NCI-H1930 (cell line): ENCODE measurements at places on chromosomes 16 and 17.
A peak's percentile ranks its signal among the peaks of the same experiment; 100 is the strongest.

- DNase-seq, result no peak
Measured at GRCh38 chr16:52070341-52071057, 476.4 kb downstream of the TOX3 start.

- DNase-seq, result no peak
Measured at GRCh38 chr17:48724251-48725003, 1.4 kb downstream of the PRAC2 start.

- DNase-seq, result no peak
Measured at GRCh38 chr17:52147431-52147830, 11.1 kb downstream of the CA10 start.

- no peak for DNase-seq
Measured at GRCh38 chr16:942436-943060, 28.2 kb downstream of the LMF1 start.

DNA sequence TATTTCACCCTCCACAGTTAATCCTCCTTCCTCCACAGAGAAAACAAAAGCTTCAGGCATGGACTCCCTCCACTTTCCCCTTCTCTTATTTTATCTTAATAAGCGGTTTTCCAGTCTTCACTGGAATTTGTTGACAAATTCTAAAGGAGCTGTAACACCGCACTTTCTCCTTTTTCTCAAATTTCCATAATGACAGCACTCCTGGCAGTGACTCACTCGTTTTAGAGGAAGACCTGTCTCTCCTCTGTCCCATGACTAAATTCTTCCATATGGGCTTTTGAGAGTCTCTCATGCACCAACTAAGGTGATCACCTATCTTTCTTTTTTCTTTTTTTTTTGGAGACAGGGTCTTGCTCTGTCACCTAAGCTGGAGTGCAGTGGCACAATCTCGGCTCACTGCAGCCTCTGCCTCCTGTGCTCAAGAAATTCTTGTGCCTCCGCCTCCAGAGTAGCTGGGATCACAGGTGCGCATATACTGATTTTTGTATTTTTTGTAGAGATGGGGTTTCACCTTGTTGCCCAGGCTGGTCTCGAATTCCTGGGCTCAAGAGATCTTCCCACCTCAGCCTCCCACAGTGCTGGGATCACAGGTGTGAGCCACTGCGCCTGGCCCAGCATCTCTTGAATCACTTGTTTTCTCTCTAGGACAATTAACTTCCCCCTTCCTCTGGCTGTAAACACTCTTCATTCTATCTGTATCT lies 7.7 kb downstream of the ITGAM start:
- DNase-seq, result no peak

GRCh38 chr16:78176435-78176834 lies 77.0 kb downstream of the WWOX start:
- DNase-seq, result no peak

DNA sequence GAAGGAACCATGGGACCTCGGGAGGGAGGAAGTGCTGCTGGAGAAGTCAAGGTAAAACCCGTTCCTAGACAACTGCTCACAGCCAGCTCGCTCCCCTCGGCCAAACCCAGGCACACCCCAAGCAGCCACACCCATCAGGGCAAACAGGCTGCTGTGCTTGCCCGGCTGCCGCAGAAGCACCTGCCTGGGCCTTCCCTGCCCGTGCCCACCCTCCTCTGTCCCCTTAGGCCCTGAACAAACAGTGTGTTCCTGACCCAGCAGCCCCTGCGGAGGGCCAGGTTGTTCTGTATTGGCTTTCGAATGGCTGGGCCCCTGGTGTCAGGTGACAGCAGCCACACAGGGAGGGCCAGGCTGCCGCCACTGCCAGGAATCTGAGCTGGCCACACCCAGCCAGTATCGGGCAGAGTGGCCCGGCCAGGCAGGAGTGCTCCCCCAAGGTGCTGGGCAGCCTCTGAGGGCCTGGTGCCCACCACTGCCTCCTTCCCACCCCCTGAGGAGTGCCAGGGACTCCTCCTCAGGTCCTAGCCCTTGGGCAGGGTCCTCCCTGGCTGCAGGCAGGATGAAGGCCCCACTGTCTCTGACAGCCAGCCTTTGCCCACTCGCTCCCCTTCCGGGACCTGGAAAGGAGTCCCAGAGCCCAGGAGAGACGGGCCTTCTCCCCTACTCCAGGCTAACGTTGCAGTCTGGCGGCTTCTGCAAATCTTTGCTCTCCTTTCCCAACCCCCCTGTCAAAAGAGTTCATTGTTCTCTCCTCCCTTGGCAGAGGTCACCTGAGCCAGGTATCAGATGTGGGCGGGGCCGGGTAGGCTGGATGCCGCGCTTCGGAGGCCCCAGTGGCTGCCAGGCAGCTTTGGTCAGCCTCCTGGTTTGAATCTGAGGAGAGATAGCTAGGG lies 24.0 kb downstream of the LLGL2 start:
- DNase-seq, result no peak

DNA sequence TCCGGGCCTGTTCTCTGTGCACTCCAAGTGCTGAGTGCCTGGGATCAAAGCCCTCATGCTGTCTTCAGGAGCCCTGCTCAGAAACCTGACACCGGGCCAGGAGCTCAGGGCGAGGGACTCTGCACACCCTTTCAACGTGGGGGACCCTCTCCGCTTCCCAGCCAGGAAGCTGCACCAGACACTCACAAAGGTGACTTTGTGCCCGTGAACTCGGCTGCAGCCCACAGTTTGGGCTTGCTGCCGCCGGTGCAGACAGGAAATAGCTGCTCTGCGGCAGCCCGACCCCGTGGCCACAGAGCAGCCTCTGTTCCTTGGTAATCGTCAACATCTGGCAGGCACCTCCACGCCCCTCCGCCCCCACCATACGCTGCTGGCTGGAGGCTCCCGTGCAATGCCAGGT lies 93.4 kb upstream of the METRNL start:
- no peak for DNase-seq

GRCh38 chr16:86186313-86186712 lies 287.4 kb downstream of the IRF8 start:
- no peak for DNase-seq

DNA sequence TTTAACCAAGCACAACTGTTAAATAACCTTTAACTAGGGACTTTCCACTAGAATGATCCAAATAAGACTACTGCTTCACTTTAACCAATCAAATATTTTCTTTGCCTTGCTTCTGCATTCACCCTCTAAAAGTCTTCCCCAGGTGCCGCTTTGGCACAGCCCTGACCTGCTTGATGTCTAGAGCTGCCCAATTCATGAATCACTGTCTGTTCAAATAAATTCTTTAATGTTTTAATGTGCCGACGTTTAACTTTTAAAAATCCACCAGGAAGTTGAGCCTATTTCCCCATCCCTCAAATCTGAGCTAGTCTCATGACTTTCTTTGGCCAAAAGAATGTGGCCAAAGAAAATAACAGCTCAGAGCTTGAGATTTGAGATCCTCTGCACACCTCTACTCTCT lies 277.8 kb upstream of the SOX9 start:
- DNase-seq, result no peak

GRCh38 chr17:7077911-7078546 lies 2.0 kb downstream of the CLEC10A start:
- DNase-seq, result no peak

GRCh38 chr16:84511180-84511800 lies 6.8 kb upstream of the MEAK7 start:
- peak; percentile 32 for DNase-seq

- DNase-seq, result no peak
Measured at GRCh38 chr17:66123163-66123562, 68.8 kb downstream of the CEP112 start.

GRCh38 chr17:28841901-28842281 lies 699 bp downstream of the FAM222B start:
- DNase-seq, result no peak

- DNase-seq, result no peak
Measured at GRCh38 chr16:69014811-69015210, 90.6 kb upstream of the HAS3 start.
